Stimulated activated CD8-positive, alpha-beta memory T cell treated with anti-CD3 and anti-CD28 coated beads, Interleukin-15, amount 100 ng/mL, for 48 hours (primary cell): ENCODE measurements at places on chromosomes 5 and 9.

DNA sequence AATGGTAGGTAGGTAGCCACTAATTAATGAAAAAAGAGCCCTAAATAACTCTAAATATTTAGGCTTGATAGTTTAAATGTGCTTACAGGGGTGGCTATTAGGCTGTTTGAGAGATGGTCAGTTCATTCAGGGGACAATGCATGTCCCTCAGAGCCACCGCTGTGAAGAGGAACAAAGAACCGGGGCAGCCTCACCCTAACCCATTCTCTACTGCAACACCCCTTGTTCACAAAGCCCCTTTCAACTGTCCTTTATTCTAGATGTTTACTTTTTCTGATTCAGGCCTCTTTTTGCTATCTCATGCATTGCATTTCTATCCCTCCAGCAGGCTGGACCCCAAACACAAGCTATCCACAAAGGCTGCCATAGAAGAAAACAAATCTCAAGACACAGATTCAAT, 906.7 kb downstream of the NR2F1-AS1 start:
- no peak for DNase-seq

GRCh38 chr5:41921166-41921565, 3.9 kb upstream of the FBXO4 start:
- DNase-seq: no peak

- no peak for DNase-seq
Measured at GRCh38 chr5:58615972-58616371, 33.1 kb downstream of the RAB3C start.

GRCh38 chr9:128607642-128608350, 48.9 kb downstream of the DYNC2I2 start:
- no peak for DNase-seq

DNA sequence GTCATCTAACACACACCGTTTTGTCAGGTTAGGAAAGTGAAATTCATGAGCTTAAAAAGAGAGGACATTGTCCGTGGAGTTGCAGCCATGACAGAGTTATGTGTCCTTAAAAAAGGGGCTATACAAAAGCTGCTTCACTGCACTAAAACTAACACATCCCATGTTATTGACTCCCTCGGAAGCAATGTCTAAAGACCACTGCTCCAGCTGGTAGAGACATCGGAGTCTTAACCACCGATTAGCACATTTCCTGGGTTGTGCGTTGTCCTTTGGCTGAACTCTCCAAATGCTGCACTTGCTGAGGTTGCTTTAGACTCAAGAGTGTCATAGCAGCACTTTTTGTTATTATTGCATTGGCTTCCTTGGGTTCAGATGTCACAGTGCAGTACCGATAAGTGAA, 128.3 kb upstream of the C9orf72 start:
- no peak for DNase-seq

DNA sequence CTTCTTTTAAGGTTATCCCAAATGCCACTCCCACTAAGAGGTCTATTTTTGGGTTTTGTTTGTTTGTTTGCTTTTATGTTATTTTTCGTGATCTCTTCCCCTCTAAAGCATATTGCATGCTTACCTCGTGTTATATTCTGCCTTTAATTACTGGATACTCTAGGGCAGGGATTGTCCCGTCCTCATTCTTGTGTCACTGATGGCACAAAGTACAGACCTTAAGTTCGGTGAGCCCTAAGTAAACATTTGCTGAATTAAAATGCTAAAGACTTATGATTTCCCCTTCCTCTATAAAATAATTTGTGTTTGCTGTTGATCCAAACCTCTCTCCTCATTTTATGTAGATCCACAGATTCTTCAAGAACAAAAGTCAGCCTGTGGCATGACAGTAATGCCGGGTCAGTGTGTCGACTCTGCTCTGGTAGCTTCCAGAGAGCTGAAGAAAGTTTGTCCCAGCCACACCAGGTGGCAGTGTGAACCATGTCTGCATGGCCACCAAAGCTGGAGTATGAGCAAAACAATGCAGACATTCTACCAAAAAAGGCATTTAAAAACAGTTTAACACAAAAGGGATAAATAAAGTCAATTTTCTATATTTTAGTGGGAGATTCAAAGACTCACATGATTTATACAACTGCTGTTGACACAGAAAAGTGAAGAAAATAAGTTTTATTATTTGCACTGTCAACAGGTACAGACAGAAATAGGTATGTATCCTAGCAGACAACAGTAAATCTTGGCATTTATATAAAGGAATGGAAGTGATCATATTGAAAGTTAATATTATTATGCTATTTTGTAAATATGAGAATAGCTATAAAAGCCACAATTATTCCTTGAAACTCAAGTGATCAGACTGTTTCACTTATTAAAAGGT, 17.9 kb upstream of the POC5 start:
- no peak for DNase-seq

DNA sequence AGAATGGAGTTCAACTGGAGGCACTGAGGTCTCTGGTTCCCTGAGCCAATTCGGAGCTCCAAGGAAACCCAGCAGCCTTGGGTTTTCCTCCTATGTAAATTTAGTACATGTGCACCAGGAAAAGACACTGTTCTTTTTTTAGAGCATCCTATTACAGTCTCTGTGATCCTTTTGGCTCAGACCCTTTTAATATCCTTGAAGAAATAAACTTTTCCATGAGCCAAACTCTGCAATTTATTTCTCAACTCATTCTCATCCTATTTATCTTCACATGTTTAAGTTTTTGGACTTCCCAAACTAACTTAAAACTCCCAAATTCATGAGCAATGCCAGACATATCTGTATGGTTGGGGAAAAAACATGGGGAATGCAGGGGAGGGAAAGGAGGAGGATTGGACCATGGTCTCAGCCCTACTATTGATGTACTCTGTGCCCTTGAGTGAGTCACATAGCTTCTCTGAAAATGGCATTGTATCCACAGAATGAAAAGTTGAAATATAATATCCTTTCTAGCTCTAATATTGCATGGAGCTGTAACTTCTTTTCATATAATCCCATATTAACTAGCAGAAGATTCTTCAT, 76.6 kb downstream of the PAPPA start:
- no peak for DNase-seq

DNA sequence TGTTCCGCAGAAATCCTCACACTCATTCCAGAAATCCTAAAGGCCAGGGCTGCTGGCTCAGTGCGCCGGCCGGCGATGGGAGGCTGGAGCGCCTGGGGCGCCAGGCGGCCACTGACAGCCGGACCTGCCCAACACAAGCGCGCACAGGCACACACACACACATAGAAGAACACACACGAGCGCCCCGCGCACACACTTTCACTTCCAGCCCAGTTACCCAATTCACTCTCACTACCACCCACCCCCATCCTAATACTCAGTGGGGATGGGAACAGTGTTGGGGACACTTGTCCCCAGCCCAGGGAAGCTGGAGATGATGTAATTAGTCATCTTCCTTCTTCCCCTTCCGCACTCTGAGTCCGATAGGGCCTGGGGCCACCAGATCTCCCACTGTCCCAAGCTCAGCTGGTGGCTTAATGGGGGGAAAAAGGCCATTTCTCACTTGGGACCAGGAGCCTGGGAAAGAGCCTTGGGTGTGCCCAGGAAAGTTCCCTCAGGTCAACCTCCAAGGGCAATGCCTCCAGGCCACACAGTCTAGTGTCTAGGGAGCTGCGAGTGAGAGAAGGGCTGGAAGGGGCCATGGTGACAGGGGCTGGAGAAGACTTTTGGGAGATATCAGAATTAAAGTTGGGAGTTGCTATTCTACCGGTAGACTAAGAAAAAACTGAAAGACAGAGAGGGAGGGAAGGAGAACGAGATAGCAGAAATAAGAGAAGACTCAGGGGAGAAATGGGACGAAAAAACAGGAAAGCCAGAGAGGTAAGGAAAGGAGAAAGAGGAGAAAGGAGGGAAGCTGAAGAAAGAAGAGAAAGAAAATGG, 1.7 kb downstream of the EBF1 start:
- DNase-seq: no peak

DNA sequence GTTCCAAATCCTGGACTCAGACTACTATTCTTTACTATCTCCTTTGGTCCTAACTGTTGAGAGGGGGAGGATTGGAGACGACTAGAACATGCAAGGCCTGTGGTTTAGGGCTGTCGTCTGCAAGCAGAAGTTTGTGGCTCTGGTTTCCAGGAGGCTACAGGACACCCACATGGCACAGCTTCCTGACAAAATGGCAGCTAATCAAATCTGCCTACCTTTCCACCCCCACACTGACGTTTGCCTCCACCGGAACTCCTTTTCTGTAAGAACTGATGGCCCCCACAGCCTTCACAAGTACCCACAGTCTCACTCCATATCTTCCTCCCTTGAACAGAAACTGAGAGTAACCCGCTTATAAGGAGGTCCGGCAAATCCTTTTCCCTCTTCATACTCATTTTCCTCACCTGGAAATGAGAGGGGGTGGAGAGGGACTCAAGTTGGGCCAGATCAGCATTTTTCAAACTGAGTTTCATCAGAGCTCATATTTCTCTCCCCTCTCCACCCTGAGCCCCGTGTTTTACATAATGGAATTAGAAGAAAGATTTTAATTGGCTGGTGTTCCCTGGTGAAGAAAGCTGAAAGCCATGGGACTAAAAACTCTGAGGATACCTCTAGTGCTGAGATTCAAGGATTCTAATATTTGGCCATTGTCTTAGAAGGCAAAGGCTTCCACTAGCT, 5.2 kb downstream of the SLC31A2 start:
- DNase-seq: peak; percentile 14
